HAP-1 (cell line): ENCODE measurements at places on chromosomes 7 and 10.
A peak's percentile ranks its signal among the peaks of the same experiment; 100 is the strongest.

- DNase-seq, result no peak
Observed at GRCh38 chr10:8049865-8050555, 4.5 kb upstream of the GATA3 start.

- DNase-seq, result peak; percentile 63
Observed at GRCh38 chr7:25752967-25753791, 398.8 kb upstream of the NFE2L3 start.

DNA sequence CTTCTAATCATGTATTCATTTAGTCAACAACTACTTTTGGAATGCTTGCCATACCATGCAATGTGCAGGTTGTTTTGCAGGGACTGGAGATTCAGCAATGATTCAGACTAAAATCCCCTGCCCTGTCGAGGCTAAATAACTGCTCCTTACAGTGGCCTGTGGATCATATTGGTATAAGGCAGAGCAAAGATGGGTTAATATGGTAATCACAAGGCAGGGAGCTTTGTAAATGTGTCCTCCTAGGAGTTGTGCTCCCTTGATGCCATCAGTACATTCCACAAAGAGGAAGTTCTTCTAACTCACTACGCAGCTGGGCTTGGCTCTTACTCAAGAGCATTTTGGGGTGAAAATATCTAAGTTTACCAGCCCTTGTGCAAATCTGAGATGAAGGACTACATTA, 614 bp upstream of the IFIT2 start:
- DNase-seq, result no peak

GRCh38 chr7:105909742-105910141, 33.3 kb upstream of the ATXN7L1 start:
- no peak for DNase-seq

- DNase-seq, result no peak
Observed at GRCh38 chr7:74043523-74043951, 15.6 kb downstream of the ELN start.

- no peak for DNase-seq
Observed at GRCh38 chr10:3048119-3049019, 19.0 kb upstream of the PFKP start.

- no peak for DNase-seq
Observed at GRCh38 chr10:38050212-38050611, 39.7 kb downstream of the ZNF33A start.

DNA sequence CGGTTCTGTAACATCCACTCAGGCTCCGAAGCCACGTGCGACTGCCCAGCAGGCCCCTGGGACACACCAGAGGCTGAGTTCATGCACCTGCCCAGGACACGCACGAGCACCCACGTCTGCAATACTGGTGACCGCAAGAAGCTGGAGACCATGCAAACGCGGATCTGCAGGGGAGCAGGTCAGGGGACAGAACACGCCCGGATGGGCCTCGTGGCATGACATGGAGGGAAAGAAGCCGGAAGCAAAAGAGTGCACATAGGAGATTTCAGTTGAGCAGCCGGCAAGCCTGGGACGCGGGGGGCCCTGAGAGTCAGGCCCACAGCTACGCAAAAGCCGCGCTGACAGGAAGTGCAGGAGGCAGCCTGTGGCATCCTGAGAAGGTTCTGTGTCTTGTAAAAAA, 73.7 kb downstream of the FOXL3 start:
- DNase-seq, result no peak

DNA sequence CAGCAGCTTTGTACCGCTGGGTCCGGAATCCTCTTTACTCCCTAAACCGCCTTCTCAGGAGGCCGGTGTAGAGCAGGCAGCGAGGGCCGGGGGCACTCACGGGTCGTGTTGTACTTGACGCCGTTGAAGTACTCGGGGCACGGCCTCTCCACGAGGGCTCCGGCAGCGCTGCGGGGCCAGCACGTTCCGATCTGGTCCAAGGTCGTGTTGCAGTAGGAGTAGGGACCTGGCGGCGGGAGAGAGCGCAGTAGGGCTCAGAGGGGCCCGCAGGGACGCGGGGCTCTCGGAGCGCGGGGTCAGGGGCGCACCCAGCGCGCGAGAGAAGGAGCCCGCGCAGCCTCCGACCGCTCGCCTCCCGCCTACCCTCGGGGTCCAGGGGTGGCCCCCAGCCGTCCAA, 443 bp downstream of the CRHR2 start:
- no peak for DNase-seq

DNA sequence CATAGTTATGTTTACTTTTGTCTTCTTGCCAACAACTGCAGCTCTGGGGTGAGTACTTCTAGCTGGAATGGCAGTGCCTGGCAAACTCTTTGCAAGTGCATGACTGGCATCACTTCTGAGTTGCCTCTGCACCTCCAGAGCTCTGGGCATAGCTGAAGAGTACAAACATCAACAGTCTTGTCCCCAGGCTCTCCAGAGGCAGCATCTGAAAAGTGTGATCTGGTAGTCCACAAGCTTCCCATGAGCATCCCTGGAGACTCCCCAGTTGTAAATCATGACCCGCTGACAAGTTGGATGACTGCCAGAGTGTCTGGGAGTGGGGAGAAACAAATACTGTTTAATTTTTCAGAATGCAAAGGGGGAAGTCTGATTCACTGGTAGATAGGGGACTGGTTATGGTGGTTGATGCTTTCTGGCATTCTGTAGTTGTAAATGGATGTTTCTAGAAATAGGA, 138.9 kb upstream of the CDK13 start:
- DNase-seq, result peak; percentile 56

DNA sequence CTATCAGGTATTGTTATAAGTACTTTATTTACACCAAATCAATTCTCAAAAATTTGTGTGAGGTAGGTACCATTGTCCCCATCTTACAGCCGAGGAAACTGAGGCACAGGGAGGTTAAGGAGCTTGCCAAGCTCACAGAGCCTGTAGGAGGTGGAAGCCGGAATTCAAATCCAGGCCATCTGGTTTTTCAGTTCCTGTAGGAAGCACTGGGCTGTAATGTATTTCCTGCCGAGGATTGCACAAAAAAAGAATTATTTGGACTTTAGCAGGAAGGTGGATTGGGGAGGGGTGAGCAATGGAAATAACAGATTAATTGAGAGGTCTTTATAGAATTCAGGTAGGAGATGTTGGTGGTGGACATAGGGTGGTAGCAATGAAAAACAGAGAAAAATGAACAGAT, 315.3 kb upstream of the AUTS2 start:
- no peak for DNase-seq

GRCh38 chr10:89785095-89785494, 83.7 kb downstream of the KIF20B start:
- DNase-seq, result no peak
